NCI-H1930 (cell line): ENCODE measurements at places on chromosomes 4 and X.

GRCh38 chr4:65599340-65599739, 70.9 kb downstream of the EPHA5 start:
- DNase-seq: no peak

GRCh38 chr4:118348886-118349285, 3.9 kb downstream of the PRSS12 start:
- no peak for DNase-seq

GRCh38 chrX:45621376-45622041, 420.8 kb upstream of the DIPK2B start:
- DNase-seq: no peak

GRCh38 chrX:118038614-118039365, 77.8 kb downstream of the KLHL13 start:
- DNase-seq: no peak

GRCh38 chr4:21290562-21290961, 590.3 kb downstream of the PACRGL start:
- DNase-seq: no peak

GRCh38 chr4:141637565-141637964, 1.2 kb downstream of the IL15 start:
- DNase-seq: no peak

GRCh38 chrX:13778916-13779315, 38.0 kb downstream of the GPM6B start:
- no peak for DNase-seq

- DNase-seq: no peak
Measured at GRCh38 chr4:31674313-31674947, 954.3 kb downstream of the PCDH7 start.

- DNase-seq: no peak
Measured at GRCh38 chr4:151324124-151324751, 1.2 kb downstream of the SH3D19 start.

DNA sequence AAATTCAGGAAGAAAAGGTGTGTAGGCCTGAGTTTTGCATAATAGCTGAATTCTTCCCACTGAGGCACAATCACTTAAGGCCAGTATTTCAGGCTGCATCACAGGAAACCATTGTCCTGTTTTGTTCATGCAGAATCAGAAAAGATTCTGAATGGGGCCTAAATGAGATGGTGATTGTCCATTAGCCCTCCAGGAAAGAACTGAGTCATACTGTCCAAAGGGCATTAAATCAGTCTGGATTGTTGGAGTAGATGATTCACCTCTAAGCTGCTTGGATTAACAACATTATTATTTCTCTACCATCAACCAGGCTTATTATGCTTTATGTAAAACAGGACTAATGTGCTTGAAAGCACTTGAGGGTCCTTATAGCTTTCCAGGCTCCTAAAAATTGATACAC, 36.2 kb downstream of the CT47B1 start:
- DNase-seq: no peak

DNA sequence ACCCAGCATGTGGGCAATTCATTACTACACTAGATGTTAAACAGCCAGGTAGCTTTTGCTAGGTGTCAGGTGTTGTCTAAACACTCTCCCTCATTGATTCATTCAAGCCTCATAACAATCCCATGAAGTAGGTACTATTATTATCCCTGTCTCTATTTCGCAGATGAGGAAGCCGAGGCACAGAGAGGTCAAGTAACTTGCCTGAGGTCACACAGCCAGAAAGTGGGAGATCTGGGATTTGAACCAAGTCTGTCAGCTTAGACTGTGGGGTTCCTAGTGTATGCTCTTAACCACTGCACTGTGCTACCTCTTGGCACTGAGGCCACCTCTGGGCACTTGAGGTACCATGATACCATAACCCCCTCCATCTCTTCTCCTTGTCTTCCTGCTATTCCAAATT, 17.4 kb upstream of the XPNPEP2 start:
- DNase-seq: no peak

- DNase-seq: no peak
Measured at GRCh38 chr4:72919937-72920336, 149.6 kb downstream of the COX18 start.
